NCI-H1930 (cell line): ENCODE measurements at places on chromosomes 12 and 14.
A peak's percentile ranks its signal among the peaks of the same experiment; 100 is the strongest.

DNA sequence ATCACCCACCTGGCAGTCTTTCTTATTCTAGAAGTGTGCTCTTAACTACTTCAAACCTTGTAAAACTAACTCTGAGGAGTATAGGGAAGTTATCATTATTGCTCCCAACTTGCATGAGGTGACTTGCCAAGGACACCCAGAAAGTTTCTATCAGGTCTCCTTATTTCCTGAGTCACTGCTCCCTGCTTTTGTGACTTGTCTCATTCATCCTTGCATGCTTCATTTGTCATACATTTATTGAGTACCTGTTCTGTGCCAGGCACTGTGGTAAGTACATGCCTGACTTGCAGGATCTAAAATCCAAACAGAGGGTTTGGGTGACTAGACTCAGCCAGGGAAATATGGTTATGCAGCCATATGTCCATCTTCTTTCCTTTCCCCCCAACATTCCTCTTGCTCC lies 25.5 kb downstream of the CFAP251 start:
- no peak for DNase-seq

DNA sequence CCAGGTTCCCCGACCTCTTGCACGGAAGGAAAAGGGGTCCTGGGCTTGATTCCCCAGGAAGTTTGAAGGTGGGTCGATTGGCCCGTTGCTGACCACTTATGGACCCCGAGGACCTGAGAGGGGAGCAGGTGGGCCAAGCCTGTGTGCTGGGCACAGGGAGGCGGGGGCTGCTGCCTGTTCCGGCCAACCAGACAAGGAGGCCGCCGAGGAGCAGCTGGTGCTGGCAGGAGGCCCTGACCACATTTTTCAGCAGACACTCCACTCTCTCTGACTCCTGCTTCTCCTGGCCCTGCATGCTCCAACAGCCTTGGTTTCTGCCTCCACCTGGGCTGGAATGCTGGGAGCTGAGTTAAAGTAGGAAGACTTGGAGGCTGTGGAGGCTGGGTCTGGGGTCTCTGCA lies 42.8 kb downstream of the NOS1 start:
- no peak for DNase-seq

GRCh38 chr14:66662374-66662773 lies 154.4 kb downstream of the GPHN start:
- DNase-seq, result no peak

- DNase-seq, result no peak
These were observed 190.2 kb upstream of the CNOT2 start for GRCh38 chr12:70052931-70053497.

GRCh38 chr14:88013750-88014349 lies 8.9 kb downstream of the GPR65 start:
- peak; percentile 45 for DNase-seq

DNA sequence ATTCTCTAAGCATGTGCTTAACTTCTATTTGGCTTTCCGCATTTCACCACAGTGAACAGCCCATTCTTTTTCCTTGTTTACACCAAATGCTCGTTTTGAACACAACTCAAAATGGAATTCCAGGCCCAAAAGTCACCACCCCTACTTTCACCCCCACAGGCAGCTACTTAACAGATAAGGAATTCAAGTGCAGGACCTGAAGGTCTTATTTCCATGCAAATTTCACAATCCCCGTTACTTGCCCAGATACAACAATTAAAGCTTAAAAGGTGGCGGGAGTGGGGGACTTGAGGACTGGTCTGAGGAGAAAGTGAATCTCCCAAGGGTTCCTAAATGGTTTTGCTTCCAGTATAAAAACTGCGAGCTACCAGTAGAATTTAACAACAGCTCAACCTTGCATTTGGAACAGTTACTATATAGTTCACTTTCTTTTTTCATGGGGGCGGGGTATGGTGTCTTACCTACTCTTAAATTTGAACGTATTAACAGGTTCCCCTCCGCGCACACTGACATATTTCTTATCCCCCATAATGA lies 3.7 kb downstream of the USP44 start:
- no peak for DNase-seq

- no peak for DNase-seq
These were observed 54.4 kb downstream of the SPPL3 start for GRCh38 chr12:120849765-120850164.

GRCh38 chr12:121515615-121516014 lies 65.2 kb downstream of the KDM2B start:
- DNase-seq, result no peak

DNA sequence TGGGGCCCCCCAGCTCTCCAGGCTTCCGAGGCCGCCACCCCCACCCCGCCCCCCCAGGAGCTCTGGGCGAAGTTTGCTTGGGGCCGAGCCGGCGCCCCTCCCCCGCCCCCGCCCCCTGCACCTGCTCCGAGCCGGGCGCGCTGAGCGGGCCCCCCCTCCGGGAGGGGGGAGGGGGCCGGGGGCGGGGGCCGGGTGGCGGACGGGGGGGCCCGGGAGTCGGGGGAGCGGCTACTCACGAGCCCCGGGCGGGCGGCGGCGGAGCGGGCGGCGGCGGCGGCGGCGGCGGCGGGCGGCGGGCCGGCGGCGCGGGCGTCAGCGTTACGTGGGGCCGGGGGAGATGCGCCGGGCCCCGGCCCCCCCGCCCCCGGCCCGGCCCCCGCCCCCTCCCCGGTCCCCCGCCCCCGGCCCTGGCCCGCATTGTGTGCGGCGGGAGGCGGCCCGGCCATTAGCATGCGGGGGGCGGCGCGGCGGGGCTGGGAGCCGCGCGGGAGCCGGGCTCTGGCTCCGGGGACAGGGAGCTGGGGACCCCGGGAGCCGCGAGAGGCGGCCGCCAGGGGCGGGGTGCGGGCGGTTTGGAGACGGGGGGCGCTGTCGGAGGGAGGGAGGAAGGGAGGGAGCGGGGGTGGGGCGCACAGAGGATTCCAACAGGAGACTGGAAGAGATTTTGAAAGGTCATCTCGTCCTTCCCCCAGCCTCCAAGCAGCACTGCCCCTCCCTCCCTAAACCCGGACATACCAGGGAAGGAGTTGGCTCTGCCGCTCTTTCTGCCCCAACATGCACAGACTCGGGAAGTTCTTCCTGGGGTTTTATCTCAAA lies at the start of gene ZNF219:
ZNF219 (minus strand) TSS at position 580 of the 816 bp plus-strand sequence. CDS start 5,064 bp downstream, outside the sequence.
- DNase-seq, result no peak

GRCh38 chr12:96774496-96775256 lies 132.4 kb upstream of the NEDD1 start:
- DNase-seq, result no peak

GRCh38 chr12:10111451-10111850 lies 12.7 kb upstream of the CLEC1A start:
- DNase-seq, result no peak

DNA sequence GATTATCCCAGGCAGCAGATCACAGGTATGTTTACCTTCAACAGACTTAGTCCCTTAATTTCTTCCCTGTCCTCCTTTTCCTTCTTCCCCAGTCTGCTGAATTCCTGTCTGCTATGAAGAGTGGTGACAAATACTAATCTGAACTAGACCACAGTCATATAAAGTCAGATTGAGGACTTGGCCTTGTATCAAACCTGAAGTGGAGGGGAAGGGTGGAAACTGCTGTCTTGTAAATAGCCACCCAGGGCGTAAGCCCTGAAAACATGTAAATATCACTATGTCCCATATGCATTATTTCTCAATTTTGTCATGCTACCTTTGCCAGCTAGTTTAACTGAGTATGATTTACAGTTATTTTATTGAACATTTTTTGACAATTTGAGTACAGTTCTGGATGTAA lies 368.0 kb downstream of the CCDC91 start:
- DNase-seq, result no peak

DNA sequence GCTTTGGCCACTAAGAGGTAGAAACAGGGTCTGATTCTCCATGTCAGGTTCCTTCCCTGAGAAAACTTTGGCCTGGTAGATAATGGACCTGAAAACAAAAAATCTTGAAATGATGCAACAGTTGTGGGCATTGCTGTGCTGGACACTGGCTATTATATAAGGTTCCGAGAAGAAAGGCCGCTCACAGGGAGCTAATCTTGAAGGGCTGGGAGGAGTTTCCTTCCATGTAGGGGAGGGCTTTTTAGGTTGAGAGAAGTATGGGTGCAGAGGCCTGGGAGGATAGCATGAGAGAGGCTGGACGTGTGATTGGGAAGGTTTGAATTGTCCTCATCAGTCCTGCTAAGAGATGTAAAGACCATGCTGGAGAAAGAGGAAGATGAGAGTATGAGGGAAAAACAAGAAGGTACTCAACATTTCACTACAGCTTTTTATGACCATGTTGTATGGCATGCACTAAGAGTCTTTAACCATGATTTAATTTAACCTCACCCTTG lies 11.6 kb downstream of the LRRK2 start:
- DNase-seq, result no peak

DNA sequence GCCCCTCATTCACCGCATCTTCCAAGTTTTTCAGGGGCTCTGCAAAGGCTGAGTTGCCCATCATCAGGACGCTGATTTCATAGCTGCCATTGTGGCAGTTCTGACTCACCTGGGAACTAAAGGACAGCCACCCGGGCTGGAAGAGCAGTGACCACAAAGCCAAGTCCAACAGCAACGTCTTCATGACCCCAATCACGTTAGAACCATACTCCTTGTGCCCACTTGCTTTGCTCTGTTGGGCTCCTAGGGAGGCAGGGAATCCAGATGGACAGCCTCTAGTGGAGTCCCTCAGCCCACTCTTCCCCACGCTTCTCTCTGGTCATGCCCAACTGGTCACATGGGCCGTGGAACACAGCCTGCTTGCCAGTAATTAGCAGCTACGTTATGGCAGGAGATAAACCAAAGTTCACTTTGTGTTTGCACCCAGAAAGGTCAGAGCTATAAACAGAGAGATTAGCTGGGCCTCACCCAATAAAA lies at the start of gene GUCY2C:
GUCY2C (minus strand) TSS at position 335 of the 477 bp plus-strand sequence; CDS start at position 184, 151 bp downstream.
- no peak for DNase-seq

- DNase-seq, result no peak
These were observed 34.3 kb upstream of the METAP2 start for GRCh38 chr12:95439461-95440230.

DNA sequence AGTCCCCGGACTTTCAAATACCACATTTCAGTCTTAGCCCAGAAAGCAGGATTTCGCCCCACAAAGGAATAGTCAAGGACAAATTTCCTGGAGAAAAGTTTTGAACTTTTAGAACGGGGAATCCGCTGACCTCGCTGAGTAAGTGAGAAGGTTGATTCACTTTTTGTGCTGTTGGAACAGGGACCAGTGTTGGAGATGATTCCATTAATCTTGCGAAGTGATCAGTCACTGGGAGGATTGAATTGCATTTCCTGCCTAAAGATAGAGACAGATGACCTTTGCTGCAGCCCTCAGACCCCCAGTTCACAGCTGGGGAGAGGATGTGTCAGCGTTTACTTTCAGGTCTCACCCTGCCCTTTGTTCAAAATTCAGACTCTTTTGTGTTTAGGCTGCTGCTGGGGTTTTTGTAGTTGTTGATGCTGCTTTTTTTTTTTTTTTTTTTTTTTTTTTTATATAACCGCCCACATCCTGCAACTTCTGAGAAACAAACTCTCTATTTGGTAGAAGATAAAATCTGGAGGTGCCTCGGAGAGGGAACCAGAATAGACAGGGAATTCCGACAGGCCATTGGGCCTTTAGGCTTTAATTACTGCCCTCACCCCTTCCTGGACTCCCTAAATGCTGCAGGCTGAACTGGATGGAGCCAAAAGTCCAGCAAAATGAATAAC lies 9.8 kb upstream of the KDM2B start:
- no peak for DNase-seq

DNA sequence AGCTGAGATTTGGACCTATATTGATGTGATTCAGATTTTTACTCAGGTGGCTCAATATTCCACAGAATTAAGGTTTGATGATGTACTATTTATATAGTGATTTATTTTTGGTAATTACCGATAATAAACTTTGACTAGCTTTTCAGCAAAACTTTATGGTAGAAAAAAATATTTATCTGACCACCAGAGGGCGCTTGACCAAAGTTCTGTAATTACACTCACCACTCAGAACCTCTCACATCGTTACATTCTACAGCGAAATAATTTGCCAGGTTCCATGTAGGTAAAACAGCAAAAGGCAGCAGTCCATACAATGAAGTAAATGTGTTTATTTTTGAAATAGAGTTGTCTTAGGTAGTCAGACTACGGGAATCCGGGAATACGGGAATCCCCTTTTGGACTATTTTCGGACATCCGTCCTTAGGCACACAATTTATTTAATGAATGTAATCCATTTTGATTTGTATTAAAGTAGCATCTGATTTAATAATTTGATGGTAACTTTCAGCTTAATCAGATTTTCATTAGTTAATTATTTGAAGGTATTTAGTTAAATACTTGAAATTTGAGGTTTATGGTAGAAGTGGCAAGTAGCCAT lies 143.0 kb upstream of the DDHD1 start:
- no peak for DNase-seq

GRCh38 chr14:100694579-100695422 lies 31.9 kb upstream of the DLK1 start:
- no peak for DNase-seq

DNA sequence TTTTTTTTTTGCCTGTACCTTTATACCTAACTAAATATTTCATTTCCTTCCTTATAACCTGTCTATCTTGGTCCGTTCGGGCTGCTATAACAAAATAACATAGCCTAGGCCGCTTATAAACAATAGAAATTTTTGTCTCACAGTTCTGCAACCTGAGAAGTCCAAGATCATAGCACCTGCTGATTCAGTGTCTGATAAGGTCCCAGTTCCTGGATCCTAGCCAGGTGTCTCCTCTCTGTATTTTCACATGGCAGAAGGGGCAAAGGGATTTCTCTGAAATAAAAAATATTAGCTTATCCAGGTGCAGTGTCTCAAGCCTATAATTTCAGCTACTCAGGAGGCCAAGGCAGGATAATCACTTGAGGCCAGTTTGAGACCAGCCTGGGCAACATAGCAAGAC lies 1046.6 kb upstream of the USP15 start:
- no peak for DNase-seq

DNA sequence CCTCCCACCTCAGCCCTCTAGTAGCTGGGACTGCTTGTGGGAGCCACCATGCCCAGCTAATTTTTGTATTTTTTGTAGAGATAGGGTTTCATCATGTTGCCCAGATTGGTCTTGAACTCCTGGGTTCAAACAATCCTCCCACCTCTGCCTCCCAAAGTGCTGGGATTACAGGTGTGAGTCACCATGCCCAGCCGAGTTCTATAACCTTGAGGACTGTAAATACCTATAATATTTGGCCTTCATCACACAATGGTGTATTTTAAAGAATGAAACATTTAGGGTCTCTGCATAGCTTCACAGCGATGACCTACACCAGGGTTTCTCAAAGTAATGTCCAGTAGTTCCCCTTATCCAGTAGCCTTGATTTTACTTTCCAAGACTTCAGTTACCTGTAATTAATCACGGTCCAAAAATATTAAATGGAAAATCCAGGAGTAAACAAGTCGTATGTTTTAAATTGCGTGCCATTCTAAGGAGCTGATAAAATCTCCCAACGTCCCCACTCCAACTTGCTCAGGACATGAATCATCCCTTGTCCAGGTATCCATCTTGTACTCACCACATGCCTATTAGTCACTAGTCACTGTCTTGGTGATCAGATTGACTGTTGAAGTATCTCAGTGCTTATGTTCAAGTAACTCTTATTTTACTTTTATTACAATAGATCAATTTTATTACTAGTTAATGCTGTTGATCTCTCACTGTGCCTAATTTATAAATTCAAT lies 368.2 kb downstream of the BTG1 start:
- no peak for DNase-seq

- DNase-seq, result no peak
These were observed 113.3 kb downstream of the PTPRO start for GRCh38 chr12:15435597-15435996.
